ENCODE measurements at places on chromosomes 11 and 22.
A peak's percentile ranks its signal among the peaks of the same experiment; 100 is the strongest.

DNA sequence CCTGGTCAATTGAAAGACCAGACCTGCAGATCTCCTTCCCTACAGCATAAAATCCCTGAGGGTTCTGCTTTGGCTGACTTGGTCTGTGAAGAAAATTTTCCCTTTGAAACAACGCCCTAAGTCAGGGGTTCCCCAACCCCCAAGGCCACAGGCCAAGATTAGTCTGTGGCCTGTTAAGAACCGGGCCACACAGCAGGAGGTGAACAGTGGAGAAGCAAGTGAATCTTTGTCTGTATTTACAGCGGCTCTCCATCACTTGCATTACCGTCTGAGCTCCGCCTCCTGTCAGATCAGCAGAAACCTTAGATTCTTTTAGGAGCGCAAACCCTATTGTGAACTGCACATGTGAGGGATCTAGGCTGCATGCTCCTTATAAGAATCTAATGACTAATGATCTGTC lies 38.2 kb downstream of the CCDC83 start:
- DNase-seq = no peak

DNA sequence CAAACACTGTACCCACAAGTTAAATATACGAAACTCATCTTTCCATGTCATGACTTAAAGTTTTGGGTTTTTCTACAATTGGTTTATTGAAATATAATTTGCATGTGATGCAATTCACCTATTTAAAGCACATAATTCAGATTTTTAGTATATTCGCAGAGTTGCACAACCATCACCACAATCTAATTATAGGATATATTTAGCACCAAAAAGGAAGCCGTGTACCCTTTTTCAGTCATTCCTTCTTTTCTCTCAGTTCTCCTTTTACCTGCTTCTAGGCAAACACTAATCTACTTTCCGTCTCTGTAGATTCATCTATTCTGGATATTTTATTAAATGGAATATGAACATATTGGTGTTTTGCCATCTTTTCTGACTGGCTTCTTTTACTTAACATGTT lies 1458.1 kb upstream of the TENM4 start:
- DNase-seq = no peak

GRCh38 chr11:75090671-75091177 lies 6.0 kb downstream of the OR2AT4 start:
- no peak for DNase-seq

DNA sequence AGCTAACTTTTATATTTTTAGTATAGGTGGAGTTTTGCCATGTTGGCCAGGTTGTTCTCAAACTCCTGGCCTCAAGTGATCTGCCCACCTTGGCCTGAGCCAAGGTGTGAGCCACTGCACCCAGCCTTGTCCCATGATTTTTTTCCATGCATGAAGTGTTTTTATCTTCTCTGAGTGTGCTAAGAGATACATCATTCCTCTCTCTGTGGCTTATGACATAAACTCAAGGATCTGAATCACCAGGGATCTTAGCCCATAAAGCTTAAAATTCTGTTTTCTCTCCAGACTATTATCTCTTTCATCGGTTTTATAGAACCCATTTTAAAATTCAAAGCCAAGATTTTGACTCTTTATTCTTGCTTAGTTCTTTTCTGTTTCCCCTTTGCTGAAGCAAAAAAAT lies 48.4 kb upstream of the C11orf58 start:
- no peak for DNase-seq

DNA sequence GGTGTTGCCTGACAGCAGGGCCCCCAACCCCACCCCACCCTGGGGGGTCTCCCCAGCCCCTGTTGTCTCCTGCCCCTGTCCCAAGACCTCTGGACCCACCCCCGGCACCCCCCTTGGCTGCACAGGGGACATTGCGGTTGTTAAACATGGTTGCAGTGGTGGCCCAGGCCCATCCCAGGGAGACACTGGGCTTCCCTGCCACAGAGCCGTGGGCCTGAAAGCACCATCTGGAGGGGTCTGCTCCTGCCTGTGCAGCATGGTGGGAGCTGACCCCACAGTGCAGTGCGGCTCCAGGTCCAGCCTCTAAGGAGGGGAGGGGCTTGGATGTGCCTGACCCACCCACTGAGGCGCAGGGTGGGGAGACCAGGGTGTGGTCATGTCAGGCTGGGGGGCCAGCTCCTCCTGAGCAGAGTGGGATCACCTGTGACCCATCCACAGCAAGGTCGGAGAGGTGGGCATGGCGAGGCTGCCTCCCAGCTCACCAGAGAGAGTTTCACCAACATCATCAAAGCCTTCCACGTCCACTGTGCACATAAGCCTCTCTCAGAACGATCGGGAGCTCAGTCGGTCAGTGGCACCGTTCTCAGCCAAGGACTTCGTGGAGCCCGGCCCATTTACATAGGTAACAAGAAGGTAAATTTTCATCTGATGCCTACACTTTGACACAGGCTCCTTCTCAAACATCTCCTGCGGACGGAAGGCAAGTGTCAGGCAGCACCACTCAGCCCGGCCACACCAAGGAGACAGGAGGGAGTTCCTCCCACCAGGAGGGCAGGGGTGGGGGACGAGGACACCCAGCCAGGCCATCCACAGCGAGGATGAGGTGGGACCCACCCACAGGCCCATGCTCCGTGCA lies 201.1 kb downstream of the BRD1 start:
- no peak for DNase-seq

GRCh38 chr11:76653674-76654284 lies 16.8 kb downstream of the LRRC32 start:
- DNase-seq = no peak

- no peak for DNase-seq
Measured at GRCh38 chr11:83019888-83020579, 51.7 kb downstream of the RAB30 start.

DNA sequence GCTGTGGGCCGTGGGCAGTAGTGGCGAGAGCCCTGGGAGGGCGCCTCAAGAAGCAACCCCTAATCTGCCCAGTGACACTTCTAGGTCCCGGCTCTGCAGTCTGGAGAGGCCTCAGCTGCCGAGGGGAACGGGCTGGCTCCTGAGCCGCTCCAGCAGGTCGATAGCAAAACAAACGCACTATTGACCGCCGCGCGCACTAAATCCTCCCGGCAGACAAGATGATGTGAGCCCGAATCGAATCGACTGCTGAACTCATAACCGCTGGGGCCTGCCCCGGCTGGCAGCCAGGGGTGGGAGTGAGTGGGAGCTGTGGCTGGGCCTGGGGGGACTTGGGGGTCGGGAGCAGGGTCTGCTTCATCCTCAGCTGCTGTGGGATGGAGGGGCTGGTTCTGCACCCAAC lies 36.1 kb downstream of the FLRT1 start:
- no peak for DNase-seq

GRCh38 chr11:21774212-21774611 lies 418.7 kb upstream of the ANO5 start:
- DNase-seq = no peak

- DNase-seq = no peak
Measured at GRCh38 chr11:2265854-2266585, 4.4 kb downstream of the ASCL2 start.

DNA sequence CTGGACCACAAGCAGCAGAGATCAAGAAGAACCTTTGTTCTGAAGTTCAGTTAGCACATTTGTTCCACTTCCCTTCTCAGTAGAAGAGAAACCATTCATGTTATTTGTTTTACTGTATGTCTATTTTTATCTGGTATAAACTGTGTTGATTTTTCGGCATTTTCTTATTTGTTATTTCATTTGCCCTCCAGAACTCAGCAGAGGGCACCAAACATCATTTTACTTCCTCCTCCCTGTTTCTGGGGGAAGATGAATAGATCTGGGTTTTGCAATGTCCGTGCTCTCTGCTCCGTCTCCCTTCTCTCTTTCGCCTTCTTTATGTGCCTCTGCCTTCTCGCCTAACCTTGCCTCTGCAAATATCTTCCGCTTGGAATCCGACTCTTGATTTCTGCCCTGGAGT lies 366.9 kb downstream of the NTM start:
- peak; percentile 23 for DNase-seq
